RWPE1 (cell line): ENCODE measurements at places on chromosomes 1 and 21.

- no peak for DNase-seq
These were observed 462.2 kb upstream of the CXADR start for GRCh38 chr21:17050646-17051045.

GRCh38 chr21:30629200-30629599, 5.8 kb upstream of the KRTAP20-2 start:
- no peak for DNase-seq

DNA sequence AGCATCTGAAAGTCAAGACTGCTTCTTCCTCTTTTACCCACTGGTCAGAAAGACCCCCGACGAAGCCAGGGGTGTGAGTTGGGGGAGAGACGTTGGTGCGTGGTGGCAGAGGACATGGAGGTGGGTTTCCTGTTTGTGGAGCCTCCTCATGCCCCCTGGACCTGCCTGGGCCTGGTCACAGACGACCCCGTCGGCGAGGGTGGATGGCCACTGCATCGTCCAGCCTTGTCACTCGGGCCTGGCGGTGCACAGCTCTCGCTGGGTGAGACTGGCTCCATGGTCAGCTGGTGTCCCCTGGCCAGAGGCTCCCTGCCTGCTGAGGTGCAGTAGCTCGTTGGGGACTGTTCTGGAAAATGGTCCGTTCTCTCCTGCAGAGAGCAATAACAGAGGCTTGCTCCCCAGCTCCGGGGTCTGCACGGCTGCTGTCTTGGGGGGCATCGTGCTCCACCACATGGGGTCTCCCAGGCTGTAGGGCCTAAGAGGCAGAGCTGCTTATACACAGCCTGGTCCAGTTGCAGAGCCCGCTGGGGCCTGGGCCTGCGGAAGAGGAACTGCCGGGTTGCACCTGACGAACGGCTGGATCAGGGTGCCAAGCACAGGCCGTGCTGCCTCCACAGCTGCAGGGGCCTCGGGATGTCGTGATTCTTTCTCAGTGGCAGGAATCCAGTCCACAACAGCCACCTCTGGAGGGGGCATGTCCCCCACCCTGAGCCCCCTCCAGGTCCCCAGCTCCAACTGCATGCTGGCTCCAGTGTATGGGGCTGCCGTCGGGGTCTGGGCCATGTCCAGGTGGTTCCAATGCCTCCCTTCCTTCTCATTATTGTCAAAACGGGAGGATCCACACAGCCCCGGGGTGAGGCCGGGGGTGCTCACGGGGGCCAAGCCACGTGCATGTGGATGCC, 18.0 kb upstream of the ACTRT2 start:
- DNase-seq: no peak

DNA sequence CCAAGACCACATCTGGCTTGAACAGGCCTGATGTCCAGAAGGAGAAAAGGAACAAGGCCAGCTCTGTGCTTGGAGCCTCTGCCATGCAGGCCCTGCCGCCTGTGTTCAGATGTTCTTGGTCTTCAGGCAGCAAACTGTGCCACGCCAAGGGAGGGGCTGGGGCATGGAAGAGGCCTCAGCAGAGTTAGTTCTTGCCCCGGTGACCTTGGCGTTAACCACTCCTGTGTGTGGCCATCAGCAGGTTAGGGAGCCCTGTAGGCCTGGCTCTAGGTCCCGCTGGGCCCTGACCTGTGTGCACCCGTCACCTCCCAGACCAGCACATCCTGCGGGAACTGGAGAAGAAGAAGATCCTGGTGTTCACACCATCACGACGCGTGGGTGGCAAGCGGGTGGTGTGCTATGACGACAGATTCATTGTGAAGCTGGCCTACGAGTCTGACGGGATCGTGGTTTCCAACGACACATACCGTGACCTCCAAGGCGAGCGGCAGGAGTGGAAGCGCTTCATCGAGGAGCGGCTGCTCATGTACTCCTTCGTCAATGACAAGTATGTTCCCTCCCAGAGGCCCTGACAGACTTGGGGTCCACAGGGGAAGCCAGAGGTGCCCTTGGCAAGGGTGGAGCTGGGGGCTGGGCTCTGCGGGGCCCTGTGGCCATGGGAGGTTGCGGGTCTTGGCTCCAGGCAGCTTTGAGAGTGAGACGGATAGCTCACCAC, 7.1 kb downstream of the ZC3H12A start:
- no peak for DNase-seq

GRCh38 chr1:1092894-1093609, 18.9 kb upstream of the RNF223 start:
- DNase-seq: no peak

GRCh38 chr21:26471099-26471471, 102.0 kb downstream of the CYYR1 start:
- no peak for DNase-seq

GRCh38 chr1:214603819-214604252, 841 bp downstream of the CENPF start:
- DNase-seq: no peak

DNA sequence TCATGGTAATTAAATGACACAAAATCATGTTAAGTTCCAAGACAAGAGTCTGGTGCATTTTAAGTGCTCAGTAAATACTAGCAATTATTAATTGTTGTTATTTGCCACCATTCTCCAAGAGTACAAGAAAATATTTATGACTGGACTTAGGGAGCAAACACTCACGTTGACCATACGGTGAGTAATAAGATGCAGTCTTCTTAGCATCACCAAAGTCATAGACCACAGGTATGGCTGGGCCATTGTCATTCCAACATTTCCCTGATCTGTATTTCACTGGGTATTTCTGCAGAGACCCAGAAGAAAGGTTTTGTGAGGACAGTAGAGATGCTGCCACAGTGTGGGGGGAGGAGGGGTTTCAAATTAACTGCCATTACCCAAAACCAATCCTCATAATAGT, 4.7 kb downstream of the ITLN2 start:
- DNase-seq: no peak

GRCh38 chr1:85576642-85577418, 3.7 kb upstream of the CCN1 start:
- DNase-seq: peak; percentile 74

- DNase-seq: no peak
These were observed 1.1 kb downstream of the SLC5A9 start for GRCh38 chr1:48223366-48224240.

DNA sequence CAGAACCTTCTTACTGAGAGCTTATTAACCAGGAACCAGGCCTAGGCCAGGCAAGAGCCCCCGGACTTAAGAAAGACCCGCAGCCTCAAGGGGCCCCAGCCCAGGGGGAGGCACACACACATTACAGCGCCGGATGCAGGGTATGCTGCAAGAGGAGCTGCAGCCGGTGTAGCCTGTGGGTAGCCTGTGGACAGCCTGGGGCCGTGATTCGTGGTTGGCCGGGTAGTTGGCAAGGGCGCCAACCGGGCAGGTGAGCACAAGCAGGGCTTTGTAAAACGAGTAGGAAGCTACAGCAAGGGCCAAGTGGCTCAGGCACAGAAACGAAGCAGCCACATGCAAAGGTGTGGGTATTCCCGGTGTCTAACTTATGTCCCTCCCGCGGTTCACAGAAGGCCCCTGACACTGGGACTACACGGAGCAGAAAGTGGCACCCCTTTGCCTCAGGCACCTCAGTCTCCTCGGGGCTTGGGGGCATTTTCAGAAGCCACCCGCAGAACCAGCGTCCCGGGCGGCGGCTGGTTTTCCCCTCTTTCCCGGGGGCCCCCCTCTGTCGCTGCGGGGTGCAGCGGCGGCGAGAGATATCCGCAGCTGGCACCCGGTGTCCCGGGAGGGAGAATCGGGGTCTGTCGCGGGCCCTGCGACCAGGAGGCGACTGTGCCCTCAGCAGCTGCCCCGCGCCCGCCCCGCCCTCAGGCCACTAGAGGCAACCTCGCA, 40.8 kb downstream of the KIAA1614 start:
- DNase-seq: peak; percentile 67
